Stimulated activated CD4-positive, alpha-beta T cell treated with anti-CD3 and anti-CD28 coated beads, Interleukin-1b, Interleukin-23, amount 100 ng/mL, for 4 hours (primary cell): ENCODE measurements at places on chromosomes 6 and 20.

GRCh38 chr6:56618050-56618449 lies 24.6 kb downstream of the DST start:
- DNase-seq, result no peak

- no peak for DNase-seq
These were observed 20.3 kb downstream of the TBPL1 start for GRCh38 chr6:133973109-133973971.

GRCh38 chr6:2865694-2866151 lies 24.1 kb upstream of the SERPINB1 start:
- no peak for DNase-seq

GRCh38 chr20:31691646-31692275 lies 30.9 kb downstream of the BCL2L1 start:
- DNase-seq, result no peak

GRCh38 chr6:139647841-139648240 lies 273.4 kb upstream of the CITED2 start:
- DNase-seq, result no peak

DNA sequence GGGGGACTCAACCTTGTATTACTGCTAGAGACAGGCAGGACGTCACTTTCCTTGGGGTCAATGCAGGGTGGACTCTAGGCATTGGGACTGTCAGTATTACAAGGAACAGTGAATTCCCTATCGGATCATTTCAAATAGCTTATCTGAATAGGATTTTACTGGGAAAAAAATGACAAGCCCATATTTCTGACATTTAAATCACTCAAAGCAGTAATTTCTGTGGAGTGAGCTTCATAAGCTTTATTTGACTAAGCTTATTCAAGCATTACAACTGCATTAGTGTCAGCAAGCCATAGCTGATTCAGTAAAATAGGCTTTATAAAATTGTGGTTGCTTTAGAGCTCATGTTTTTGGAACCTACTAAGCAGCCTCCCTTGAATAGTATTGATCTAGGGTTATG lies 44.3 kb downstream of the TRDN start:
- no peak for DNase-seq

DNA sequence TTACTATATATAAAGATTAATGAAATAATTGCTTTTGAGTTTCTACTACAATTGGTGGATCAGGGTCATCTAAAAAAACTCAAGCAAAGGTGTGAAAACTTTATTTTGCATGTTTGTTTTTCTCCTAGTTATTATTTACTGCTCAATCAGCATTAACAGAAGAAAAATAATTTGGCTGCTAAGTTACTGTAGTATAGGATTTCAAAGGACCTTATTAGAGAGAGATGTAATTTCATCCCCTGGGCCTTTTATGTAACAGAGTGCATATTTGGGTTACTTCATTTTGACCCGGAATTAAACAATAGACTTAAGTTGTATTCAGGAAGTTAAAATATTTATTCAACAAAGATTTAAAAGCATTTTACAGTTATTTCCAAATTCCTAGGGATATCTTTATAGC lies 49.8 kb downstream of the EYA4 start:
- DNase-seq, result no peak

DNA sequence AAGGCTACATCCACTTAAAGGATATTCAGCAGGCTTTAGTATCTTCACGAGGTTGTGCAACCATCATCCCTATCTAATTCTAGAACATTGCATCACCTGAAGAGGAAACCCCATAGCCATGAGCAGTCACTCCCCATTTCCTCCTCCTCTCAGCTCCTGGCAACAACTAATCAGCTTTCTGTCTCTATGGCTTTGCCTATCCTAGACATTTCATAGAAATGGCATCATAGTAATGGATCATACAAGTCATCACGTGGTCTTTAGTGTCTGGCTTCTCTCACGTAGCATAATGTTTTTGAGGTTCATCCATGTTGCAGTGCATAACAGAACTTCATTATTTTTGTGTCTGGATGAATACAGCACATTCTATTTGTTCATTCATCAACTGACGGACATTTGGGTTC lies 20.5 kb downstream of the SNAI1 start:
- no peak for DNase-seq

- peak; percentile 8 for DNase-seq
These were observed 85.2 kb upstream of the PHACTR3 start for GRCh38 chr20:59518881-59519706.
